ENCODE measurements at places on chromosomes 3 and 15. TPM values are rescaled to one million over a fixed set of nuclear protein-coding genes. Genes with fewer than 3 reads are reported as not detected.

The AQP9 gene
- polyA plus RNA-seq = 0.45 TPM

The SCG5 gene
- polyA plus RNA-seq = 26.1 TPM

The CHST2 gene
- 39.3 TPM for polyA plus RNA-seq

The ST3GAL6 gene
- polyA plus RNA-seq = 81.7 TPM

The NSUN3 gene
- polyA plus RNA-seq = 12.6 TPM

The CKMT1B gene
- polyA plus RNA-seq = 2.2 TPM

The LMAN1L gene
- polyA plus RNA-seq = 0.04 TPM

The KLHL24 gene
- polyA plus RNA-seq = 37.8 TPM

The A4GNT gene
- polyA plus RNA-seq = 0.51 TPM

The CADPS gene
- polyA plus RNA-seq = 2.2 TPM

The ANKUB1 gene
- 0.33 TPM for polyA plus RNA-seq

The LACTB gene
- 17.0 TPM for polyA plus RNA-seq

The TRMT10C gene
- 27.7 TPM for polyA plus RNA-seq

The NR1I2 gene
- 1.4 TPM for polyA plus RNA-seq

The PHLDB2 gene
- polyA plus RNA-seq = 105 TPM

The LSMEM2 gene
- polyA plus RNA-seq = 0.69 TPM

The CHRNA5 gene
- 6.0 TPM for polyA plus RNA-seq

The PLA2G4F gene
- 24.5 TPM for polyA plus RNA-seq

The CCDC14 gene
- 179 TPM for polyA plus RNA-seq

The SI gene
- not detected for polyA plus RNA-seq

The ZPLD1 gene
- 0.89 TPM for polyA plus RNA-seq

The TRIP4 gene
- 35.7 TPM for polyA plus RNA-seq

The GOLGA8O gene
- 0.23 TPM for polyA plus RNA-seq

The KNG1 gene
- polyA plus RNA-seq = 84.2 TPM

The GP9 gene
- polyA plus RNA-seq = 2.2 TPM

The RAB6B gene
- 18.4 TPM for polyA plus RNA-seq

The P2RY12 gene
- 0.75 TPM for polyA plus RNA-seq

The ONECUT1 gene
- polyA plus RNA-seq = 0.14 TPM

The CCDC13 gene
- polyA plus RNA-seq = 3.9 TPM

The PTPRG gene
- polyA plus RNA-seq = 83.3 TPM

The TLR9 gene
- polyA plus RNA-seq = 0.09 TPM

The NTRK3 gene
- polyA plus RNA-seq = 12.6 TPM

The EIF4E3 gene
- 11.5 TPM for polyA plus RNA-seq

The MYL3 gene
- 28.2 TPM for polyA plus RNA-seq

The PLSCR2 gene
- 1.4 TPM for polyA plus RNA-seq

The CATSPER2 gene
- polyA plus RNA-seq = 3.3 TPM

The GASK1A gene
- 4.5 TPM for polyA plus RNA-seq

The LRRC2 gene
- 2.9 TPM for polyA plus RNA-seq

The APEH gene
- 153 TPM for polyA plus RNA-seq

The TM2D3 gene
- polyA plus RNA-seq = 60.4 TPM

The ALPK3 gene
- 23.8 TPM for polyA plus RNA-seq

The SH2D7 gene
- 0.93 TPM for polyA plus RNA-seq

The CCDC39 gene
- polyA plus RNA-seq = 12.3 TPM

The ALG1L2 gene
- 1.2 TPM for polyA plus RNA-seq

The NOX5 gene
- 0.61 TPM for polyA plus RNA-seq

The HTR3E gene
- polyA plus RNA-seq = not detected

The C3orf85 gene
- polyA plus RNA-seq = 18.6 TPM

The NEIL1 gene
- polyA plus RNA-seq = 35.3 TPM

The ECE2 gene
- polyA plus RNA-seq = 0.10 TPM
